RCC 7860 (cell line): ENCODE measurements at places on chromosomes 3 and 15.

- DNase-seq = no peak
Observed at GRCh38 chr3:166285001-166285400, 447.8 kb upstream of the BCHE start.

- peak; percentile 94 for DNase-seq
Observed at GRCh38 chr15:68586274-68586961, 7.6 kb downstream of the CORO2B start.

DNA sequence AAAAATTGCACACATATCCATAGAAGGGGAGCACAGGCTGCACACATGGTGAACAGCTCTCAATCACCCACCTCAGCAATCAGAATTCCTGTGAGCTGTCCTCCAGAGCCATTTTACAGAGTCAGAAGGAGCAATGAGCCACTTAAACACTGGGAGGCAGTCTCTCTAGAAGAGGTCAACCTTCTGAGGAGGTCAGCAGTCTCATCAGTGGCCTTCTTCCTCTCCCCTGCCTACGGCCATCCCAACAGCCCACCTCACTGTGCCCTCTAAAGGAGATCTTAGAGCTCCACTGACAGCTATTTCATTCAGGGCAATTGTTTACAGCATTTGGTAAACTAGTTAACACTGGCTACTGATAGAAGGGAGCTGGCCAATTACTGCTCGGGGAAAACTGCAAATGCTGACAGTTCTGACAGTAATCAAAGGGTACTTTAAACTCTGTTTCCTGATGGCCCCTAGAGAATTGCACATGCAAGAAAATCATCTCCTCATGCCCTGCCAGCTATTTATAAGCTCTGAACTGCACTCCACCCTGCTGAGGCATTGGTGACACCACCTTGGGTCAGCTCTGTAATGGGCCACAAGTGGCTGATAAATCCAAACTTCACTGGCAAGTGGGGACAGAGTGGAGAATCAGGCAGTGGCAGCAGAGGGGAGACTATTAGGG, 42.1 kb upstream of the TSPAN3 start:
- DNase-seq = no peak

- DNase-seq = no peak
Observed at GRCh38 chr15:100193277-100193860, 148.4 kb downstream of the ADAMTS17 start.

DNA sequence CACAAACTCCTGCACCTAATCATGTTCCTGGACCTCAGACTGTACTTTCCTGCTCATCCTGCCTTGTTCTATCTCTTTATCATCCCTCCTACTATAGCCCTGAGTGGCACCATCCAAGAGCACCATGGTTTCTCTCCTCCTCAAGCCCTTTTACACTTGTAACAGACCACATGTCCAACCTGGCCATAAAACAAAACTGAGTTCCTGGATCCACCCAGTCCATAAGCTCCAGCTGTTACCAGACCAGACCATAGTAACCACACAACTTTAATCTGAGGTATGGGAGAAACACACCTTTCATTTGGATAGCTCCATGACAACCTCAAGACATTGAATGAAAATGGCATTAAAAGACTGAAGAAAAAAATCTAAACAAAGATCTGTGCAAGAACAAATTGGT, 9.1 kb downstream of the TM4SF18 start:
- no peak for DNase-seq

GRCh38 chr3:194936659-194937058, 251.0 kb downstream of the FAM43A start:
- DNase-seq = no peak
